Neural crest cell (in vitro differentiated cells): ENCODE measurements at places on chromosomes 16 and 17.

DNA sequence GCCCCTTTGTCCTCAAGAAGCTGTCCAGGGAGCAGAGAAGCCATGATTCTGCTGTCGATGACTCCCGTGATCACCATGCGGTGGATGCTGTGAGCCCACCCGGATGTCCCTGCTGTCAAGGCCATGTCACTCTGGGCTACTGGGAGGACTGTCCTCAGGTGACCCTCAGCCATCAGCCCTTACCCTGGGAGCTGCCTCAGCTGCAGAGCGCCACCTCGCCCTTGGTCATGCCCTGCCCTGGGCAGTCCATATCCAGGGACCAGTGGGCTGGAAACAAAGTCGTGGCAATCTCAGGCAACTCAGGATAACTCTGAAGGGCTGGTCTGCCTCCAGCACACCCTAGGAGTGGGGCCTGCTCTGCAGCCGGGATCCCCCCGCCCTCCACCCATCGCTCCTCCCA lies 63.6 kb downstream of the CACNG5 start:
- no peak for DNase-seq

DNA sequence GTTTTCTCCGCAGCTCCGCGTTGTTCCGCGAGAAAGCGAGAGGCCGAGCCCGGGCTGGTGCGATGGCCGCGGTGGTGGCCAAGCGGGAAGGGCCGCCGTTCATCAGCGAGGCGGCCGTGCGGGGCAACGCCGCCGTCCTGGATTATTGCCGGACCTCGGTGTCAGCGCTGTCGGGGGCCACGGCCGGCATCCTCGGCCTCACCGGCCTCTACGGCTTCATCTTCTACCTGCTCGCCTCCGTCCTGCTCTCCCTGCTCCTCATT lies 404 bp downstream of the EMC6 start:
- DNase-seq, result no peak

DNA sequence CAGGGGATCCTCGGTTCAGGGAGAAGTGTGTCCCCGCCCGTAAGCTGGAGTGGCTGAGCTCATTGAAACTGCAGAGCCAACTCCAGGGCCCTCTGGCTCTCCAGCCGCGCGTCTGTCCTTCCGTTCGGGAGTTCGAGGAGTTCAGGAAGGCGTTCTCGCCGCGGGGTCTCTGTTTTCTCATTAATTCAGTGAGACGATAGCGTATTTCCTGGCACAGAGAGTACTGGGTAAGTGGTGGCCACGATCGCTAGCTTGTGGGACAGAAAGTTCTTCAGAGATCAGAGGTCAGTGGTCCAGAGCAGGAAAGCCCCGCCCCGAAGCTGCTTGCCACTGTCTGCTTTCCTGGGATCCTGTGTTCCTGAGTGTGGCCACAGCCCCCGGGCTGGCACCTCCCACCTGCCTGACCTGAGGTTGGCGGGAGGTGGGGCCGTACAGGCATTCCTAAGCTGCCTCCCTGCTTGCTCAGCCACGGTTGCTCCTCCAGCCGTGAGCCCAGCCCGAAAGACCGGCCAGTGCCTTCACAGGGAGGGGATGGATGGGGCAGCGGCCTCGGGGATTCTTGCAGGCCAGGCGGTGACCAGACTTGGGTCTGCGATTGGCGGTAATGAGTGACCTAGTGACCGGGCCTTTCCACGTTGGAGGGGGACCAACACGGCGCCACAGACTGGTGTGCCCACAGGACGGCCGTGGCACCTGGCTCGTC lies 8.9 kb downstream of the BAIAP2 start:
- DNase-seq, result no peak

GRCh38 chr17:65047941-65048340 lies 8.6 kb downstream of the GNA13 start:
- DNase-seq, result no peak

DNA sequence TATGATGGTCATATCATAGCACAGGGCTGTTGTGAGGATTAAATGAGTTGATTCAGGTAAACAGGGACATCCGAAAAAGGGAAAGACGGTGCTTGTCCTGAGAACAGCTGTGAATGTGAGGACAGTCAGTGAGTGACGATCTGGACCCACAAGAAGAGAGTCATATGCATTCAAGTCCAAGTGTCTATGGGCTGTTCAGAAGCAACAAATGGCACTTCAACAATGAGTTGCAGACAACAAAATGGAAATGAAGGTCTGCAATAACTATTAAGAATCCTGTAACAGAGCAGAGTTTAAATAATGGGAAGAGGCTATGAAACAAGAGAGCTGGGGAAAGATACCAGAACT lies 100.3 kb downstream of the ADCY9 start:
- DNase-seq, result no peak

- DNase-seq, result no peak
Observed at GRCh38 chr17:77211681-77212080, 70.9 kb downstream of the SEC14L1 start.

GRCh38 chr16:85590506-85590832 lies 22.7 kb upstream of the GSE1 start:
- DNase-seq, result no peak

- DNase-seq, result no peak
Observed at GRCh38 chr16:86384263-86384649, 126.1 kb upstream of the FOXF1 start.

GRCh38 chr16:81397058-81397878 lies 47.3 kb upstream of the CMIP start:
- no peak for DNase-seq

DNA sequence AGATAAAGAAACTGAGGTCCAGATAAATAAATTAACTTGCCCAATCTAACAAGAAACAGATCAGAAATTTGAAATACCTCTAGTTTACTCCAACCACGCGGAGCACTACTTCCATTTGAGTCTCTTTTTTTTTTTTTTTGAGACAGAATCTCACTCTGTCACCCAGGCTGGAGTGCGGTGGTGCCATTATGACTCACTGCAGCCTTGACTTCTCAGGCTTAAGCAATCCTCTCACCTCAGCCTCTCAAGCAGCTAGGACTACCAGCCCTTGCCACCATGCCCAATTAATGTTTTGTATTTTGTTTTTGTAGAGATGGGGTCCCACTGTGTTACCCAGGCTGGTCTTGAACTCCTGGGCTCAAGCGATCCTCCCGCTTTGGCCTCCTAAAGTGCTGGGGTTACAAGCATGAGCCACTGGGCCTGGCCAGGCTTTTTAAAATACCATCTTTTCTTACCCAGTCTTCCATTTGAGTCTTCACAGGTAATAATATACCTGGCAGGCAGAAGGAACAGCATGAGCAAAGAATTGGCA lies 3.3 kb upstream of the NACA2 start:
- DNase-seq, result no peak

DNA sequence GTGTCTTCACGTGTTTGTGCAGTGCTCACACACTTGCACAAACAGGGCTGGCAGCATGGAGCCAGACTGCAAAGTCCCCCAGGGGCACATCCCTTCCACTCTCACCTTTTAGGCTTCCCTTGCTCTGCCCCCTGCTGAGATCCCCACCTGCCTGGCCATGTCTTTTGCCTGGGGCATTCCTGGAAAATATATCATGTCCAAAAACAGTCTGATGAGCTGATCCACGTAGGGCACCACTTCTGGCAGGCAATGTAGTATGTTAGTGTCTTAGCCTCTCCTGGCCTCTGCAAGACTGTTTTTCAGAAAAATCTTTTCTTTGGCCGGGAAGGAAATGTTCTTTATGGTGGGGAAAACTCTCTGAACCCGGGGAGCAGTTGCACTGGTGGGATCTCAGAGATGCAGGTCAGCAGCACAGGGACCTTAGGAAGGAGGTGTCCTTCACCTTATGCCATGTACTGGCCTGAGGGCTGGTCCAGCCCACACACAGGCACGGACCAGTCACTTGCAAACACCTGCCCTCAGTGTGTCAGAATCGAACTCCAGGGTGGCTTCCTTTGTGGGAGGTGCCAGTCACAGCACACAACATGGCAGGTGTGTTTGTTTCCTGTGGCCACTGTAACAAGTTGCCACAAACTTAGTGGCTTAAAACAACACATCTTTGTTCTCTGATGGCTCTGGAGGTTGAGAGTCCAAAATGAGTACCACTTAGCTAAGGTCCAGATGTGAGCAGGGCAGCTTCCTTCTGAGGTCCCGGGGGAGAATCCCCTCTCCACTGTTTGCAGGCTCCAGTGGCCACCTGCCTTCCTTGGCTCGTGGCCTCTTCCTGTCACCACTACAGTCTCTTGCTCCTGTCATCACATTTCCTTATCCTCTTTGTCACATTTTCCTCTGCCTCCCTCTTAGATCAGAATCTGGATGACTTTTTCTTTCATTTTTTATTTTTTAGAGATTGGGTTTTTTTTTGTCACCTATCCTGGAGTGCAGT lies 46.6 kb downstream of the MPRIP start:
- DNase-seq, result no peak

DNA sequence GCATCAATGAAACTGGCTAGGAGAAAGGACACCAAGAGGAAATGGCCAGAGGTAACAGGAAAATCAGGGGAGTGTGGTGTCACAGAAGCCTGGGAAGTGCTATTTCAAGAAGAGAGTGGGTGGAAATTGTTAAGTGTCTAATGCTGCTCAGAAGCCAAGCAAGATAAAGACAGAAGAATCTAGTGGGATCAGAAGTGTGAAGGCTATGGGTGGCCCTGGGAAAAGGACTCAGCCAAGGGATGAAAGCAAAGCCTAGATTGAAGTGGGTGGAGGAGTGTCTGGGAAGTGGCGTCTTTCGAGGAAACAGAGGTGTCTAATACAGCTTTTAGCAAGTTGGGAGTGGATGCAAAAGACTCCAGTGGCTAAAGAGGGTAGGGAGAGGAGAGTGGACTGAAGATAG lies 13.4 kb downstream of the PDZD9 start:
- no peak for DNase-seq

DNA sequence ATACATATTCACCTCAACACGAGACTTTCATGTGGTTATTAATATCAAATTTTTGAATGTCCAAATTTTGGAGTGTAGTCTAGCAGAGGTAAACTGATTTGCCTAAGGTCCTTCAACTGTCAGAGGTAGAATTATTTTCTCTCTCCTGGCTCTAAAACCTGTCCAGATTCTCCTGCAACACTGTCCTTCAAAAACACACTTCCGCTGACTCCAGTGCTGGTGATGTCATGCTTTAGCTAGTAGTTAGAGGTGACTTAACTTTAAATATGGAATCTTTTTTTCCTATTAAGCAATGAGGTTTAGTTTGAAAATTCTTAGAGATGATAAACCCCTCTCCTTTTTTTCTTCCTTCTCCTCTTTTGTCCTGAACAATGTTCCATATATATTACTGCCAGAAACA lies 10.8 kb upstream of the CBLN1 start:
- no peak for DNase-seq

GRCh38 chr17:62051053-62051452 lies 14.0 kb downstream of the MED13 start:
- no peak for DNase-seq

DNA sequence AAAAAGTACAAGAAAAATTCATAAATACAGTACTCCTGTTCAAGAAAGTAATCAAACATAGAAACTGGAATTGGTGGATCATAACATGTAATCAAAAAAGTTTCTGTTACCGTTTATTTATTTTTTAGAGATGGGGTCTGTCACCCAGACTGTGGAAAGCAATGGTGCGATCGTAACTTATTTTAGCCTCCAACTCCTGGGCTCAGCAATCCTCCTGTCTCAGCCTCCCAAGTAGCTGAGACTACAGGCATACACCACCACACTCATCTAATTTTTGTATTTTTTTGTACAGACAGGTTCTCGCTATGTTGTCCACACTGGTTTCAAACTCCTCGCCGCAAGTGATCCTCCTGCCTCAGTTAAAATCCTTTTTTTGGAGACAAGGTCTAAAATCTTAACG lies 22.5 kb downstream of the ARHGAP17 start:
- no peak for DNase-seq

DNA sequence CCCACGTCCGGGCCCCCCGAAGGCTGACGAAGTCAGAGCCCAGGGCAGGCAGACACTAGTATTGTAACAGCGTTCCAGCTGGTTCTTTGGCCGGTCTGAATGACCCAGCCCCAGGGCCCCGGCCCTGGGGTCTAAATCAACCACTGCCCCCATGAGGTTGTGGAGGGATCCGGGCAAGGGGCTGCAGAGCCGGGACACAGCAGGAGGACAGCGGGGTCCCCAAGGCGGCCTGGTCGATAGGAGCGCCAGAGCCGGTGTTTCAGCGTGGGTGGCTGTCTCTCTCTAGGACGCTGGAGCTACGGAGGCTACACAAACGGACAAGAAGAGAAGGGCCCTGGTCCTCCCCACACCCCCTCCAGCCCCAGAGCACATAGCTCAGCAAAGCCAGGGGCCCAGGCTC lies 101.8 kb downstream of the RBFOX3 start:
- DNase-seq, result no peak

- no peak for DNase-seq
Observed at GRCh38 chr17:77471984-77472461, 331.3 kb downstream of the SEC14L1 start.

- no peak for DNase-seq
Observed at GRCh38 chr16:80680839-80681238, 123.6 kb downstream of the CDYL2 start.

DNA sequence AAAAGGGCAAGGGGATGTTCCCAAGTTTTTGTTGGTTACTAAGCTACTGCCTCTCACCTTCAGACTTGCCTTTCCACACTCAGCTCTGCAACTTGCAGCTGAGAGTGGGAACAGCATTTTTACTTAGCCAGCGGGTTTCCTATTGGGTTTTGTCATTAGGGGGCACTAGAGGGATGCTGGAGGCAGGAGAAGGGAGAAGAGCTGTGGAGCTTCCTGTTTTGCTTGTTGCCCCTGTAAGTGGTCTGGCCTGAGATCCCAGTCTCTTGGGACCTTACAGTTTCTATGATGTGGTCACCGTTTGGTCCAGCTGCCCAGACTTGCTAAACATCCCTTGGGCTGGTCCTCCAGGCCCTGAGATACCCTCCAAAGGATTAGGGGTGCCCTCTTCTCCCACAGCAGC lies 209.6 kb upstream of the NLRP1 start:
- no peak for DNase-seq

- no peak for DNase-seq
Observed at GRCh38 chr17:49779739-49780231, 8.7 kb upstream of the KAT7 start.
